ENCODE measurements at places on chromosomes 4 and X.

- DNase-seq: no peak
These were observed 30.8 kb downstream of the NBDY start for GRCh38 chrX:56759736-56760409.

GRCh38 chr4:151540728-151541388, 131.9 kb downstream of the FHIP1A start:
- peak; percentile 52 for DNase-seq

DNA sequence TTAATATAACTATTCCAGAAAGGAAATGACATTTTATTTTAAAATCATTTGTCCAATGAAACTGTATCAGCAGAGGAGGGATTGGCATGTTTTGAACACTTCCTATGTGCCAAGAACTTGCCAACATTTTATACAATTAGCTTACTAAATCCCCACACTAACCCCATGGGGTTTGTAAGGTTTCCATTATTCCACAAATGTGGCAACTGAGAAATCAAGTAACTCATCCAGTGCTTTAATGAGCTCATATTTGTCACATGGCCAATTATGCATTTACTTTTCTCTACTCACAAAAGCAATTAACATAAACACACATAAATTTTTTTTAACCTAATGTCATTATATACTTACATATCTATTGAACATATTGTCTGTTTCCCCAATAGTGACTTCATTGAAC, 37.3 kb downstream of the MANBA start:
- peak; percentile 25 for DNase-seq

DNA sequence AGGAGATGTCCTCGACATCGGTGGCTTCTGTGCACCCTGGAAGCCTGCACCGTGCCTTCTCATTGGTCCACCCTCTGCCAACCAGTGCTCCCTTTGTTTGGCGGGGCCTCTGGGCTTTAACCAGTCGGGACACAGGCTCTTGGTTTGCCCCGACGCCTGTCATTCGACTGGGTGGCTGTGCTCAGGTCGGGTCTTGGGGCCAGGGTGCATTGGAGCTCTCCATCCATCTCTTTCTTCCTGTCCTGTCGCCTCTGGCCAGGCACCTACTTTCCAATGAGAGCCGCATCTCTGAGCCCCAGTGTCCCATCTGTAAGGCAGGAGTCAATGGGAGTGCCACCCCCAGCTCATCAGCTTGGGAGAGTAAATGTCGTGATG, 37.2 kb upstream of the NHSL2 start:
- no peak for DNase-seq

DNA sequence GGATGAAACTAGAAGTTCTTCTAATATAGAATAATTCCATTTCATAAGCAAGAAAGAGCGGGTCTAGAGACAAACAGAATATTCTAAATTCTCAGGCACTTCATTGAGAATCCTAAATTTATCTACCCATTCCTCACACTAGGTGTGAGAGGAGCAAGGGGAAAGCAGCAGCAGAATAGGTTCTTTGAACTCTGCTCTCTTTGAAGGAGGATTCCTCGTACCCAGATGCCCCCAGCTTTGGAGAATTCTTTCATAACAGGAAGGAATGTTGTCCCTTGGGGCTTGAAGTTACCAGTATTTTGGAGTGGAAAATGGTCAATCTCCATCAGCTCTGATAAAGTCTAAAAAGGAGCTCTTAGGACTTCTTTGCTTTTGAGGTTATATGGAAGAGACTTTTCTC, 59.7 kb upstream of the RASGEF1B start:
- no peak for DNase-seq

DNA sequence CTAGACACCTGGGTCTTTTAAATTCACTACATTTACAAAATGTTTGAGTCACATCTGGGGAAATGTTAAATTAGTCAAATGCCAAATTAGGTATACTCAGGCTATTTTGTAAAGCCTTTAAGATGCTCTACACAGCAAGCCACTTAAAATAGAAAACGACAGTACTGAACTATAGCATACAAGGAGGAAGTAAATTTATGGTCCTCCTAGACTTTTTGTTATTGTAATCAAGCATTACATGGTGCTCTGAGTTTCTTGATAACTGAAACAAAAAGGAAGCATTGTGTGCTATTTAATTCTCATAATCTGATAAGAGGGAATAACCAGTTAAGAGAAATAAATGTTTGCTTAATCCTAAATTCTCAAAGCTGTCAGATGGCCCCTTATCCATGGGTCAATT, 46.2 kb downstream of the SLC9A7 start:
- no peak for DNase-seq

- DNase-seq: no peak
These were observed 1344.3 kb upstream of the ADGRL3 start for GRCh38 chr4:59855630-59856352.

GRCh38 chr4:80069837-80070731, 2.9 kb downstream of the ANTXR2 start:
- DNase-seq: no peak

GRCh38 chr4:74158466-74159142, 686 bp downstream of the MTHFD2L start:
- peak; percentile 10 for DNase-seq

DNA sequence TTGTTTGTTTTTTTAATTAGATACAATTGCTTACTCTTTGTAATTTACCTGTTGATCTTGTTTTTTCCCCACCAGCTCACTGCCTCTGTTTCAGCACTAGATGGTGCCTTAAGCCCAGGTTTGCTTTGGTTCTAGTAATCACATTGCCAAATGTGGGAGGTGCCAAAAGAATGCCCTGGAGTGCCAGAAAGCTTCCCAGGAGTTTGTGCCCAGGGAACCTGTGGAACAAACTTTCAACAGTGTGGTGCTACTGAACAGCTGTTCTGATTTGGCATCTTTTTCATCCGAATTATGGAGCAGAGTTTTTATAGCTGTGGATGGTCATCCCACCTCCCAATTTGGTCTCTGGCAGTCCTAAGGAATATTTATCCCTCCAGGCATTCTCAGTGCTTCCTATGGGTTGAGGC, 1000.7 kb downstream of the STIM2 start:
- DNase-seq: peak; percentile 1

GRCh38 chrX:30278365-30278764, 30.8 kb downstream of the NR0B1 start:
- peak; percentile 34 for DNase-seq

- no peak for DNase-seq
These were observed 78.5 kb upstream of the SPANXC start for GRCh38 chrX:141320801-141321200.

- DNase-seq: peak; percentile 34
These were observed 180.6 kb downstream of the RNF150 start for GRCh38 chr4:140952717-140953116.

DNA sequence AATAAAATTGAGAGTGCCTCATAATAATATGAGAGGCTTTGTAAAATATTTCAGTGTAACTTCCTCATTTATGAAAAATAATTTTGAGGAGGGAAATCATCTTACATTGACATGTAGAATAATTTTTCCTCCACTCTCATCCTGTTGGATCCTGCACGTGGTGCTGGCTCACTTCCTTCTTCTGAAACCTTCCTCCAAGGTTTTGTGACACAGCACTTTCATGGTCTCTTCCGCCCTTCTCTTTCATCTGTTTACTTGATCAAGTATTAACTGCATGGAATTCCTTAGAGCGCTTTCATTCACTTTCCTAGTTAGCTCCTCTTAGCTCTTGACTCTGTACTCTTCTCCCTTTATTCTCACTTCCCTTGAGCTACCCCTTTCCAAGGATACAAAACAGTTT, 246.5 kb downstream of the RAPGEF2 start:
- no peak for DNase-seq

- DNase-seq: peak; percentile 95
These were observed 6.7 kb downstream of the SLC7A11 start for GRCh38 chr4:138235419-138235952.
